ENCODE measurements at places on chromosomes 1 and 21. TPM values are rescaled to one million over a fixed set of nuclear protein-coding genes. Genes with fewer than 3 reads are reported as not detected.

- no peaks in the 10 kb centered on the region for H3K36me3 ChIP-seq
- no peak overlapping the region for H3K4me3 ChIP-seq
- no peaks in the 10 kb centered on the region for H3K27me3 ChIP-seq
- H3K27ac ChIP-seq = no peak overlapping the region
- H3K4me1 ChIP-seq = no peaks in the 10 kb centered on the region
- no peak for DNase-seq
Observed at GRCh38 chr21:45921917-45922316, 59.7 kb upstream of the COL6A1 start.

DNA sequence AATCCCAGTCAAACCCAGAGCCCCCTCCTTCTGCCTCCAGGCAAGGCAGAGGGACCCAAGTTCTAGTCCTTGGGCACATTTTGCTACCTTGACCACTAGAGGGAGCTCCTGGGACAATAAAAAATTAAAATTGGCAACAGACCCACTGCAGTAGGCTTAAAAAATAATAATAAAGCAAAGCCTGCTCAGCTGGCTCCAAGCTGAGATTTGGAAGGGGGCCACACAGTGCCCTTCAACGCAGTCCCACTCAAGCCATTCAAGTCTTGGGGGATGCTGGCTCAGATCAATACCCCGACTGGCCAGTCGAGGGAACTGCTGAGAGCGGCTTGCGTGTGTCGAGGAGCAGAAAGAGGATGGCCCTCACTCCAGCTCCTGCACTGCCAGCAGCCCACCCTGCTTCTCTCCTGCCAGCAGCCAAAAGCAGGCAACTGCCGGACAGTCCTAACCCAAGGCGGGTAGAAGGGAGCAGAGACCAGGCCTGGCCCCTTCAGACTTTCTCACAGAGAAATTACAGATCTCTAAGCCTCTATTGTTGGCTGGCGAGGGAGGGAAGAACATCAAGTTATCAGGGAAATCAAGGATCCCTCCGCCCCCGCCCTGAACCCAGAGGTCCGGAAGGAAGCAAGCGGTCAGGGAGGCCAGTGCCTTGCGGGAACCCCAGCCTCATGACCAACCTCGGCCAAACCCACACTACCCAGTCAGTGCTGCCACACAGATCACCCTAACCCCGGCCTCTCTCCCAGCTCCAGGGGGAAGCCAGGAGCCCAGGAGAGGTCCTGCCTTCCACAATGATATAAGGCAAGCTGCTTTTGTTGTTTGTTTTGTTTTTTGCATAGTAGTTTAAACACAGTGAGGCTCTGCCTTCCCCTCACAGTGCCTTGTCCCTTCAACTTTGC lies 4.9 kb upstream of the ALDH4A1 start:
- peak overlapping the region; percentile 60 for H3K27ac ChIP-seq
- no peak overlapping the region for H3K4me3 ChIP-seq
- peak; percentile 78 for DNase-seq
- H3K36me3 ChIP-seq = no peaks in the 10 kb centered on the region

GJA9 gene
- total RNA-seq = not detected

GRCh38 chr1:39996396-39997004 lies 41.6 kb downstream of the MFSD2A start:
- H3K4me3 ChIP-seq = no peak overlapping the region
- peak overlapping the region; percentile 5 for H3K27ac ChIP-seq
- no peaks in the 10 kb centered on the region for H3K4me1 ChIP-seq
- H3K27me3 ChIP-seq = no peaks in the 10 kb centered on the region
- DNase-seq = no peak

BATF3 gene
- 4.7 TPM for total RNA-seq
